ENCODE measurements at places on chromosomes 13 and 19.

DNA sequence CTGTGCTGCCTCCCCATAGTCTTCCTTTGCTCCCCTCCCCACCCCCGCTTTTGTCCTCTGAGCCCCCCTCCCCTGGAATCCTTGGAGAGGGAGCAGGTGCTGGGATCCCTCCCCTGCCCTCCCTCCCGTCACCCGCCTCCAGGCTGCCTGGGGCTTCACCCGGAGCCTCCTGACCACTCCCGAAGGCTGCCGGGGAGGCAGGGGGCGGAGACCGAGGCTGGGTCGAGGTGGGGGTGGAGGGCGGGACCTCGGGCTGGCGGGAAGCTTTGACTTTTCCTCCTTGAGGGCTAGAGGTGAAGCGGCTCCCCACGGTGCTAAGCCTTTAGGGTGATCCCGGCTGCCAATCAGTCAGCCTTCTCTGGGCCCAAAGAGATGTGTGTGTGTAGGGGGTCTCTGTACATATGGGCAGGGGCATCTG, 1.5 kb downstream of the KMT5C start:
- peak; percentile 62 for DNase-seq

- DNase-seq = no peak
Measured at GRCh38 chr13:44219577-44220548, 153.8 kb upstream of the SERP2 start.

- no peak for DNase-seq
Measured at GRCh38 chr19:6239871-6240676, 39.7 kb downstream of the MLLT1 start.

DNA sequence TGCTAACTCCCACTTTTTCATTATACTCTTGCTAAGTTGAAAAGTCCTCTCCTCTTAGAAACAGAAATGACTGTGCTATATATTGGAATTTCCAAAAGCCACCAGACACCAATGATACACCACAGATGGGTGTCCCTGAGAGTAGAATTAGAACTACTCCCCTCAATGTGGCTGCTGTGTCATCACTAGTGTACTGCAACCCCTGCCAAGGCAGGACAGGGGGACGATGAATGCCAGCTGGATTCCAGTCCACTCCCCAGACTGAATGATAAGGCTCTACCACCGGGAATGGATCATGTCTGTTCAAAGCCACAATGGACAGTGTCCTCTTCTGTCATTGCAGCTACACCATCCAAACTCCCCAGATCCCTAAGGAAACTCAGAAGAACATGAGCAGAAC, 69.7 kb upstream of the EDNRB start:
- DNase-seq = no peak

GRCh38 chr13:27186295-27186694, 14.7 kb upstream of the USP12 start:
- DNase-seq = no peak

DNA sequence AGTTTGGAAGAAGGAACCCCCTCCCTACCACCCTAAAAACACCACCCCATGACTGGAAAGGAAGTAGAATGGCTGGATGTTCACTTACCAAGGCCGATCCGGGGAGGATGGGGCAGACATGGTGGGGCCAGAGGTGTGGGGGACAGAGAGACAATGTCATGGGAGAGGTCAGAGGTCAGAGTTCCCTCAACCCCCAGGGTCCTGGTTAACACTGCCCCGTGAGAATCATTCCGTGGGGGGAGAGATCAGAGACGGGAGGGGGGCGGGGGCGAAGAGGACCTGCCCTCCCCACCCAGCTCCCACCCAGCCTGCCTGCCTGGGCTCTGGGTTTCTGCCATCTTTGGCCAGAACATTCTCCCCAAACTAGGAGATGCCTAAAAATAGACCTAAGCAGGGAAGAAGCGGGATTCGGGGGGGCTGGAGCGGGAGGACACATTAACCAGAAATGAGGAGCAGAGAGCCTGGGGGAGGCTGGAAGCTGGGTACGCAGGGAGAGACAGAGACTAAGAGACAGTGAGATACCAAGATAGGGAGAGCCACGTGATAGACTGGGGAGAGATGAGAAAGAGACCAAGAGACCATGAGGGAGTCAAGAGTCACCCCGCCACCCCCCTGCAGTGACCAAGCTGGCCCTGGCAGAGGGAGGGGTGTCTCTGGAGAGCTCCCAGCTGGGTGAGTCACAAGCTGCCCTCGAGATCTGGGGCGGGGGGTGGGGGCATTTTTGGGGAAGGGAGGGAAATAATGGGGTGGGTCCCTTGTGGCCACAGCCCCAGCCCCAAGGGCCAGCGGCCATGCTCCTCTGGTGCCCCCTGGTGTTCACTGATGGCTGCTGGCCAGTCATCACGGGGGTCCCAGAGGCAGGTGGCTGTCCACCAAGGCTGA, 6.1 kb upstream of the KANK2 start:
- peak; percentile 19 for DNase-seq

DNA sequence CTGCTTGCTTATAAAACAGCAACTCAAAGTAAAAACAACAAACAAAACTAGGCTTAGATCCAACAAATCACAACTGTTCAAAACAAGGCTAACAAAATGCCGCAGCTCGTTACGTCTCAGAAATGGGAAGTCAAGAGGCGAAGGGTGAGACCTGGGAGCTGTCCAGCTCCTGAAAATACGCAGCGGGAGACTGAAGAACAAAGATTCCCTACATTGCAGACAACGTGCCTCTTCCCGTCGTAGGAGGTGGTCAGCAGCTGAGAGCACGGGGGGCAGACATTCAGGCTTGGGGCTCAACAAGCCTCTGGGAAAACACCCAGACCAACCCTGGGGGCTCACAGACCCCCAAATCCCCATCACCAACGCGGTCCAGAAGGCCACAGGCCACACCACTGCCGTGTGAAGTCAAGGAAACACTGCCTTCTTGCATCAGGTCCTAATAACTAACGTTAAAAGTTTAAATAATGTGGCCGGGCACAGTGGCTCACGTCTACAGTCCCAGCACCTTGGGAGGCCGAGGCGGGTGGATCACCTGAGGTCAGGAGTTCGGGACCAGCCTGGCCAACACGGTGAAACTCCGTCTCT, 13.5 kb downstream of the PLPP2 start:
- DNase-seq = no peak

DNA sequence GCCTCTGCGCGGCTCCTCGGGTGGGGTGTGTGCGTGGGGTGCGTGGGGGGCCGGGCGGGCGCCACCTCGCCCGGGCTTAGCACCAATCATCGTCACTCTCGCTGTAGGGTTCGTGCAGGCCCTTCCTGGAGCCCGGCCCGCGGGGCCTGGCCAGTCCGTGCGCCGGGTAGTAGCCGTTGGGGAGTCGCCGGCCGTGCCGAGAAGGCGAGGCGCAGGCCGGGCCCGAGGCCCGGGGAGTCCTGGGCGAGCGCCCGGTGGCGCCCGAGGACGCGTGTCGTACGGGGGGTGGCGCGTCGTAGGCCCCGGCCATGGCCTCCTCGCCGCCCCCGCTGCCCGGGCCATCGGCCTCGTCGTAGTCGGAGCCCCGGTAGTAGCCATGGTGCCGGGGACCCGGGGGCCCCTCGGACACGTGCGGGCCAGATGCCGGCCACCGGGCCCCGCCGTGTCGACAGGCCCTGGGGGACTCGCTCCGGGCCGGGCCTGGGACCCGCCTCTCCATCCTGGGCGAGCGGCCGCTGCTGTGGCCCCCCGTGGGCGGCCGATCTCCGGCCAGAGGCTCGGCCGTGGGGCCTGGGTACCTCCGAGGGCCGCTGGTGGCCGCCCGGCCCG, 57.1 kb downstream of the IER2 start:
- no peak for DNase-seq

- peak; percentile 24 for DNase-seq
Measured at GRCh38 chr13:50911081-50911631, 1.6 kb downstream of the RNASEH2B start.

- no peak for DNase-seq
Measured at GRCh38 chr19:11566164-11566563, 7.1 kb upstream of the ELOF1 start.

DNA sequence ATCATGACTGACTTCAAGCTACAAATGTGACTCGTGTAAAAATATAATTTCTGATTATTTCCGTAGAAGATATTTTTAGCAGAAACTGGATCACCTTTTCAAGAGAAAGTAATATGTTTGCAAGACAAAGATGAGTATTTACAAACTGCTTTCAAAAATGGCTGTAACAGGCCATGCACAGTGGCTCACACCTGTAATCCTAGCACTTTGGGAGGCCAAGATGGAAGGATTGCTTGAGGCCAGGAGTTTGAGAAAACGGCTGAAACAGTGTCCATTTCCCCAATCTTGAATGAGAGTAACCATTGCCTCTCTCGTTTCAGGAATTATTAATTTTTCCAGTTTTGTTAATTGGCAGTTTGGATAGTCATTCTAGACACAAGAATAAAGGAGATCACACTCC, 3.5 kb upstream of the ZNF175 start:
- no peak for DNase-seq

DNA sequence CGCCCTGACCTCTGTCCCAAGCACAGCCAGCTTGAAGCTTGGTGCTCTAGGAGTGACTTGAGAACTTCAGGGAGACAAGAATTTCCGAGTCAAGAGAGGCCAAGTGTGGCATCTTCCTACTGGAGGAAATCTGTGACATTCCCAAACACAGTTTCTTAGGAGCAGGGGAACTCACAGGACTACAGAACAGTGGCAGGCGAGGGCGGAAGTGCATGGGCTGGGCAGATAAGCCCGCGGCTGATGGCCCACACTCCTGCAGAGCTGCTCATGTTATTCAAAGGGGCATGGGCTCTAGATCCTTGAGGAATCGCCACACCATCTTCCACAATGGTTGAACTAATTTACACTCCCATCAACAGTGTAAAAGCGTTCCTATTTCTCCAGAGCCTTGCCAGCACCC, 168.8 kb downstream of the KATNAL1 start:
- no peak for DNase-seq

GRCh38 chr13:40565282-40566148, 100.9 kb downstream of the FOXO1 start:
- DNase-seq = no peak

- DNase-seq = no peak
Measured at GRCh38 chr19:50024719-50025021, 502 bp downstream of the VRK3 start.

GRCh38 chr13:19817510-19818158, 34.9 kb upstream of the PSPC1 start:
- DNase-seq = peak; percentile 3

- DNase-seq = no peak
Measured at GRCh38 chr13:101838323-101838722, 385.8 kb downstream of the ITGBL1 start.

- DNase-seq = no peak
Measured at GRCh38 chr19:35267353-35267817, 1.4 kb upstream of the USF2 start.

DNA sequence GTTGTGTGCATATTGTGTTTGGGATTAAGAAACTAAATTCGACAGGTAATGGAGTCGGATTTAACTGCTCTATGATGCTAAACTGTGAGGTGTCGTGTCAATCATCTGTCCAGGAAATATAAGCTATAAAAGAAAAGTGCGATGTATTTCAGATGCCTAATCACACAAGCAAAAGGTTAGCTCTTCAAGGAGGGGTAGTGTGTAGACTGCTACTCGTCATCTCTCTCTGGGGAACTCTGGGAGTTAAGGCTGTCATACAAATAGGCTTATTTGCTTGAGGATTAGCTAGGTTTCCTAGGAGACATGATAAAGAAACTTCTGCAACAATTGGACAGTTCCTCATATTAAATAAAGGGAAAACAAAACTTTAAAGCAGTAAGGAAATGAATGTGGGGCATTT, 462.1 kb downstream of the OLFM4 start:
- DNase-seq = no peak

DNA sequence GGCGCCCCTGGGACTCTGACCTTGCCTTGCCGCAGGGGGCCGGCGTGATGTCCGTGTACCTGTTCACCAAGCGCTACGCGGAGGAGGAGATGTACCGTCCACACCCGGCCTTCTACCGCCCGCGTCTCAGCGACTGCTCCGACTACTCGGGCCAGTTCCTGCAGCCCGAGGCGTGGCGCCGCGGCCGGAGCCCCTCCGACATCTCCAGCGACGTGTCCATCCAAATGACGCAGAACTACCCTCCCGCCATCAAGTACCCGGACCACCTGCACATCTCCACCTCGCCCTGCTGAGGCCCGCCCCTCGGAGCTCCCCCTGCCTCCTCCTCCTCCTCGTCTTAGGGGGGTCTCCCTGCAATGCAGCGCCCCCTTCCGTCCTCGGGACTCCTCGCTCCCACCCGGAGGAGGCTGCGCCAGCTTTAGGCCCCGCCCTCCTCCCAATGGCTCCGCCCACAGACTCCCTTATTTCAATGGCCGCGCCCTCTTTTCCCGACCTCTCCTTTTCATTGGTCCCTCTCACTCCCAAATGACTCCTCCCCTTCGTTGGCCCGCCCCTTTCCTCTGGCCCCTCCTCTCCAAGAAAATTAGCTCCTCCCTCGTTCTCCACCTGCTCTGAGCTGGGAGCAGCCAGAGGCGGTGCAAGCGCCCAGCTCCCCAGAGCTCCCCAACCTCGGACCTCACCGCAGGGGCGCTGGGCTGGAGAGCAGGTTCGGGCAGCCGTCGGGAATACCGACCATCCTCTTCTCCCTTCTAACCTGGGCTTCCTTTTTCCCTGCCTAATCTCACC, 20.5 kb upstream of the CACNG8 start:
- no peak for DNase-seq

GRCh38 chr19:46442808-46443450, 14.2 kb upstream of the PNMA8C start:
- no peak for DNase-seq

- no peak for DNase-seq
Measured at GRCh38 chr13:33554919-33555791, 262.8 kb upstream of the RFC3 start.

- no peak for DNase-seq
Measured at GRCh38 chr19:52336791-52337381, 843 bp downstream of the ZNF610 start.

- peak; percentile 88 for DNase-seq
Measured at GRCh38 chr19:49391581-49392399, 3.7 kb downstream of the KASH5 start.

- DNase-seq = no peak
Measured at GRCh38 chr19:50633359-50633758, 6.3 kb downstream of the SYT3 start.

DNA sequence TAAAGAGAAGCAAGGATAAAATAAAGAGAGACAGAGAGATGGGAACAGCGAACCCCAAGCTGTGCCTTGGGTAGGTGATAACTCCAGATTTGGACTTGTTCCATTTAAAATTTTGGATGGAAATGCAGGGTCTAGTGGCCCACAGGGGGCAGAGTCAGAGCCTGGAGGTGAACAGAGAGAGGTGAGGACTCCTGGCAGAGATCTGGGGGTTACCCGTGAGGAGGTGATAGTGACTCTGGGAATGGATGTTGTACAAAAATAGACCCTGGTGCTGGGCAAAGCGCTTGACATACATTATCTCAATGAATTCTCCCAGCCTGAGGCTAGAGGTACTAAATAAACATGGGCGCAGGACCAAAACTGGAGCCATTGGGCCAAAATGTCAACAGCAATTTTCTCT, 14.3 kb upstream of the DHRS12 start:
- no peak for DNase-seq

DNA sequence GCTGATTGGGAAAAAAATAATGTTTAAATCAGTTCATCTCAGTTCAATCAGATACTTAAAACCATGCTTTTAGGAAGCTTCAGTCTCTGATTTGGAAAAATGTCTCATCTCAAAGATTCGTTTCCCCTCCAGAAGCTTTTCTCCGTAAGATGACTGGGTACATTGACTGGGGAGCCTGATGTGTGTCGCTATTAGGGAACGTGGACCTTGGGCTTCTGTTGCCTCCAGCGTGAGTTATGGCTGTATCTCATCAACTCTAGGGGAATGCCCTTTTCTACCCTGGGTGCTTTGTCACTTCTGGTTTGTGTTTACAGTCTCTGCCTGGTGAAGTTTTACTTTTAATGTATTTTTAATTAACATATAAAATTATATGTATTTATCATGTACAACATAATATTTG, 635.5 kb upstream of the GPC6 start:
- DNase-seq = no peak
